RPMI8226 (cell line): ENCODE measurements at places on chromosomes 13 and 19.

DNA sequence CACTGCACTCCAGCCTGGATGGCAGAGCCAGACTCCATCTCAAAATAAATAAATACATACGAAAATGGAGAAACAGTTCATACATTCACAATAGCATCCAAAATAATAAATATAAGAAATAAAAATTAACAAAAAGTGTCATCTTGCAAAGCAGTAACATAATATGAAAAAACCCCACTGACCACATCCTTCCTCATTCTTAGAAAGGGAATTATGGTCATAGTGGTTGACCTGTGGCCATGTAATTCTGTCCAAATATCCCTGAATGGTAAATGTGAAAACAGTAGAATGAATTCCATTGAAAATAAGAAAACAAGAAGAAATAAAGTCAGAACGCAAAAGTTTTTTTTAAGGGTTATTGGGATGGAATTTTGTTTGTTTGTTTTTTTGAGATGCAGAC lies 7.0 kb upstream of the CDC42EP5 start:
- DNase-seq = no peak

GRCh38 chr19:39435499-39436349 lies at the start of gene RPS16:
TSS of gene RPS16 (minus strand) at chr19:39435949. CDS start at chr19:39435895, 54 bp downstream.
- DNase-seq = peak; percentile 98

- no peak for DNase-seq
Observed at GRCh38 chr19:7733376-7733775, 1.5 kb upstream of the CLEC4G start.

- DNase-seq = no peak
Observed at GRCh38 chr13:37069597-37070103, 10.2 kb upstream of the SUPT20H start.

- DNase-seq = no peak
Observed at GRCh38 chr13:27101847-27102246, 69.8 kb downstream of the USP12 start.

- no peak for DNase-seq
Observed at GRCh38 chr13:89980896-89981295, 1366.6 kb upstream of the MIR17HG start.

DNA sequence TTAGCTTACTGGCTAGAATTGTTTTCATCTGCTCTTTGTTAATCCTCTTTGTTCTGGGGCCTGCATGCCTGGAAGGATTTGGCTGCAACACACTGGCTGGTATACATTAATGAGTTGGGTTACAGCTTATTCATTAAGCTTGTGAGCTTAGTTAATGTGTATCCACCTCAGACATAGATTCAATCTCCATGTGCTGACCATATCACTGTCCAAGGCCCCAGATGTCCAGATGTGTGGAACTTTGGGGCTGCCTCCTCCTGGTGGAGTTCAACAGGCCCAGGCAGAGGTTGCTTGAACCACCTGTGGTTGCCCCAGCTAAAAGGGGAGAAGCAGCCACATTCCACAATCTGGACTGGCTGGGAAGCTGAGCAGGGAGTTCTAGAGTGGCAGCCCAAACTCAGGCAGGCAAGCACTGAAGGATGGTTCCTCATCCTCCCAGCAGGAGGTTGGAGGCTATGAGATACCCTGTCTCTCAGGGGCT lies 5.4 kb downstream of the DIAPH3 start:
- no peak for DNase-seq

DNA sequence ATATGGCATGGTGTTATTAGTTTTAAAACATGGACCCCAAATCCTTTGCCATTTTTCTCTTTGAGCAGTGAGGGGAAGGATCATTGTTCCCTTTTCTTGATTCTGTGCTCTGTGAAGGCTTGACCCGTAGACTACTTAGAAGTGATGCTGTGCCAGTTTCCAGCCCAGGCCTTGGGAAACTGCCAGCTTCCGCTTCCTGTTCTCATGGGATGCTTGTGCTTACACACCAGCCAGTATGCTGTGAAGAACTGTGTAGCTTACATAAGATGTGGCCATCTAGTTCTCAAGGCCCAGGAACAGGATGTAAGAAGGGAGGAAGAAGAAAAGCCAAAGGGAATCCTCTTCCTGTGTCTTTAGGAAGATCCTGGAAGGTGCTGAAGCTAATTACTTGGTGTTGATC lies 180.9 kb downstream of the PCCA start:
- no peak for DNase-seq

- no peak for DNase-seq
Observed at GRCh38 chr19:8221161-8221560, 12.0 kb downstream of the CERS4 start.

DNA sequence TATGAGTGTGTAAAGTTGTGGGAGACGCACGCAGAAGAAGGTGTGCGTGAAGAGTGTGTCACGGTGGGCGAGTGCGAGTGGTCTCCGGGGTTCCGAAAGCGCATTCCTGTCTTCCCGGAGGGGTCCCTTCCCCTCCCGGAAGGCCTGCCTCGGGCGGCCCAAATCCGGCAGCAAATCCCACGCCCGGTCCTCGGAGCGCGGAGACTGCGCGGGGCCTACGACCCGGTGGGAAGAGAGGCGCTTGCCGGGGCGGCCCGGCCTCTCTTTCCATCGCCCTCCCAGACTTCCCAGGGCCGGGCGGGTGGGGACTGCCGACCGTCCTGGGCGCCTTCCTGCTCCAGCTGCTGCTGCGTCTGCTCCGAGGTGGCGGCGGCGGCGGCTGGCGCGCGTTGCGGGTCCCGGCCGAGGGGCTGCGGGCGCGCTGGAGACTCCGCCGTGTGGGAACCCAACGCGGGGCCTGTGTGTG lies 2.1 kb downstream of the ZIC5 start:
- no peak for DNase-seq

- DNase-seq = peak; percentile 40
Observed at GRCh38 chr19:48842789-48843162, 6.5 kb upstream of the HSD17B14 start.

DNA sequence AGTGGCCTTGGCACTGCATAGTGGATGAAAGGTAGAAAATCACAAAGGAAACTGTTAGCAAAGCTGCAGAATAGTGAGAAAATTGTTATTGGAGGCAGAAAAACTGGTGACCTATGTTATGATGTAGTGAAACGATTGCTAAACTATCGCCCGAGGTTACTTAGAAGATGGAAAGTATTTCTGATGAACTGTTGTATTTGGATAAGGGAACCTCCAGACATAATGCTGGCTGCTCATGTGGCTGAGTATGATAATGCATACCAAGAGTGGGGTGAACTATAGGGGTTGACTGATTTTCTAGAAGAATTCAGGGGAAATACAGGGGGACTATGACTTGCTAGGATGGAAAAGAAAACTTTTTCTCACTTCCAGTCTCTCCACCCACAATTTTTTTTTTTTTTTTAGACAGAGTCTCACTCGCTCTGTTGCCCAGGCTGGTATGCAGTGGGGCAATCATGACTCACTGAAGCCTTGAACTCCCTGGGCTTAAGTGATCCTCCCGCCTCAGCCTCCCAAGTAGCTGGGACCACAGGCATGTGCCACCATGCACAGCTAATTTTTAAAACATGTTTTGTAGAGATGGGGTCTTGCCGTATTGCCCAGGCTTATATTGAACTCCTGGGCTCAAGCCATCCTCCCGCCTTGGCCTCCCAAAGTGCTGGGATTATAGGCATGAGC lies 4.4 kb upstream of the EID2 start:
- no peak for DNase-seq

- no peak for DNase-seq
Observed at GRCh38 chr13:46529216-46529919, 23.6 kb upstream of the LRCH1 start.

DNA sequence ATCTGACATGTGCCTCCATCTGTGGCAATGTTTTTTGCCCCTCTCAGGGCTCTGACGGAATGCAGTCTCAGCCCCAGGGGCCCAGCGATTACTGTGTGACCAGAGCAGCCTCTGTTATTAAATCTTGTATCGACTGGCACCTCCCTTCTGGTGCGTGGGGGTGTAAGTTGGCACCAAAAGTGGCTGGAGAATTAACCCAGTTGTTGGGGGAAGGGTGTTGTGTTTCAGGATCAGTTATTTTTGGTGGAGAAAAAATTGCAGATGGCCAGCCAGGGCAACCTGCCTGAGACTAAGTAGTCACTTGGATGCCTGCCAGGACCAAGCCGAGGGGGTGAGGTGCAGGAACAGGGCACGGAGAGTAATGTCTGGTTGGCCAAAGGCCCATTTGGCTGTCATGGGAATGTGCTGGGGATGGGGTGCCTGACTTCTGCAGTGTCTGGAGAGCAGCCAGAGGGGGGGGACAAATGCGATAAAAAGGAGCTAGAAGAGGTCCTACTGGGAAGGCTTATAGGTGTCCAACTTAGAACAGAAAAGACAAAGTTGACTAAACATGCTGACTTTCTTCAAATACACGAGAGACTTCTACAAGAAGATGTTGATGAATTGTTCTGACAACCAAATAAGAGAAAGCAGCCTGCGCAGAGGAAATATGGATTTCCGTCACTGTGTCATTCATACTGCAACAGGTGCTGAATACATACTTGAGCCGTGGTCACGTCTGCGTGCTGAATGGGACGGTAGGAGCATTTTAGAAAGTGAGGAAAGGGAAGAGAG lies 69.8 kb downstream of the SIAH3 start:
- DNase-seq = peak; percentile 96

GRCh38 chr19:58428617-58429016 lies 11.3 kb downstream of the ZNF132 start:
- no peak for DNase-seq

GRCh38 chr13:30585748-30586262 lies 31.9 kb upstream of the USPL1 start:
- no peak for DNase-seq

GRCh38 chr19:15280915-15281683 lies 48.9 kb upstream of the EPHX3 start:
- DNase-seq = no peak

DNA sequence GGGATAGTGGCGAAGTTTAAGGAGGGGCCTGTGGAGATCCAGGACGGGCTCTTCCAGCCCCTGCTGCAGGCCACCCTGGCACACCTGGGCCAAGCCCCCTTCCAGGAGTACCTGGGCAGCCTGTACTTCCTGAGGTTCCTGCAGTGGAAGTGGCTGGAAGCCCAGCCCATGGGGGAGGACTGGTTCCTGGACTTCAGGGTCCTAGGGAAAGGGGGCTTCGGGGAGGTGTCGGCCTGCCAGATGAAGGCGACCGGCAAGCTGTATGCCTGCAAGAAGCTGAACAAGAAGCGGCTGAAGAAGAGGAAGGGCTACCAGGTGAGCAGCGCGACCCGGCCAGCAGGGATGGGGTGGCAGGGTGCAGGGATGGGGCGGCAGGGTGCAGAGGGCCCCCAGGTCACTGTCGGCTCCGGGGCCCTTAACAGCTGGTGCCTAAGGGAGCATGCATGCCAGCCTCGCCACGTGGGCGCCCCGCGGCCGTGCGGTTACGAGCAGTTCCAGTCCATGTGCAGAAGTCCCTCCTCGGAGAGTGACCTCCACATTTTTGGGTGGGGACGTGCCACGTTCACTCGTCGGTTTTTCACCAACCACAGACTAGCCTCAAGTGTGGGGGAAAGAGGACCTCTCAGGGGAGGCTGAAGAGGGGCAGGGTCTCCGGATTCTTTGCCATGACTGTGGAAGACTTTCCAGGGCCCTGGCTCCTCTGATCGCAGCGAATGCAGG lies 912 bp downstream of the GRK1 start:
- no peak for DNase-seq

DNA sequence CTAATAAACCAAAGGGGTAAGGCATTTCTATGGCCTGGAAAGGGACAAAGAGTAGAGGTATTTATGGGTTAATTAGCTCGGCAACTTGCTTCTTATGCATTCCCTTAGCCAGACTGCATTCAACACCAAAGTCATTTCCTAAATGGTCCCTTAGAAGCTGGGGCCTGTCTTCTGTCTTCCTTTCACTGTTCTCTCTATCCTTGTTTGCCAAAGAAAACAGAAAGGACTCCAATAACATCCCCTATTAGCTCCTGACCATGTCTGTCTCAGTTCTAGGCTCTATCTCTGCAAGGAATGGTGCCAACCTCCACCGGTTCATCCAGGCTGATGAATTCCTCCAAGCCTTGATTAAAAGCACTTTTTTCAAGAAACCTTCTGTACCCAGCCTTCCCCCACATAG lies 123.5 kb downstream of the KCTD12 start:
- no peak for DNase-seq

GRCh38 chr13:100349594-100349993 lies 239.0 kb downstream of the GGACT start:
- no peak for DNase-seq

GRCh38 chr19:47391510-47392223 lies 27.7 kb downstream of the MEIS3 start:
- peak; percentile 73 for DNase-seq

GRCh38 chr13:70630247-70630646 lies 522.0 kb upstream of the KLHL1 start:
- no peak for DNase-seq

- no peak for DNase-seq
Observed at GRCh38 chr13:99829593-99830239, 141.9 kb downstream of the ZIC5 start.

DNA sequence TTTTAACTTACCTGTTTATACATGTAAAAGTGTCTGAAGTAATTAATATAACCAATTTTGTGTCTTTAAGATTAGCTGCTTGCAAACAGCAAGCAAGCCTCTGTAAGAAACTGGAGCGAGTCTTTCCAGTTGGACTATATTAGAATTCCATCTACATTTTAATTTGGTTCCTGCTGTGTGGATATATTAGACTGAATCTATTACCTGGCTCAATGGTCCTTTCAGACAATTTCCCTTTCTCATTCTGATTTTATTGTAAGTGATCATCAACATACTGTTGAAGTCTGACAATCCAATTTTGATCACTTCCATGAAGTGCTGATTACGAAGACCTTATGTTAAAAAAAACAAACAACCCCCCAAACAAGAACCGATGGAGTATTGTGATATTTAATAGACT lies 72.3 kb downstream of the GPC5 start:
- DNase-seq = no peak

GRCh38 chr19:13334801-13335481 lies 171.3 kb downstream of the CACNA1A start:
- no peak for DNase-seq

DNA sequence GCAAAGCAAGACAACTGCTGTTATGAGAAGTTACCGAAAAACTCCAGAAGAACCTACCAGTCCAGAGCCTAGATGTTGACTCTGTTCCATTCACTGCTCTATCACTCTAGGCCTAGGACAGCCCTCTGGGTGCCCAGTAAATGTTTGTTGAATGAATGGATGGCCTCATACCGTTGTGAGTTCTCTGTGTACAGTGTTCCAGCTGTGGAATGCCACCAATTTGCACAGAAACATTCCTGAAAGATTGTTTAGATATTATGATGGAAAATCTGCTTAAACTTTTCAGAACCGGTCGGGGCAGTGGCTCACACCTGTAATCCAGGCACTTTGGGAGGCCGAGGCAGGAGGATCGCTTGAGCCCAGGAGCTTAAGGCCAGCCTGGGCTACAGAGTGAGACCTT lies 1.3 kb upstream of the FBL start:
- no peak for DNase-seq

- peak; percentile 77 for DNase-seq
Observed at GRCh38 chr19:39410017-39410830, 2.2 kb upstream of the PLEKHG2 start.

GRCh38 chr13:75514080-75514995 lies 23.3 kb downstream of the COMMD6 start:
- no peak for DNase-seq

GRCh38 chr19:51727349-51727880 lies 3.6 kb upstream of the HAS1 start:
- DNase-seq = no peak
